ENCODE measurements at places on chromosomes 6 and 20. TPM values are rescaled to one million over a fixed set of nuclear protein-coding genes. Genes with fewer than 3 reads are reported as not detected.

The TUBB2B gene
- total RNA-seq, result 34.2 TPM

DNA sequence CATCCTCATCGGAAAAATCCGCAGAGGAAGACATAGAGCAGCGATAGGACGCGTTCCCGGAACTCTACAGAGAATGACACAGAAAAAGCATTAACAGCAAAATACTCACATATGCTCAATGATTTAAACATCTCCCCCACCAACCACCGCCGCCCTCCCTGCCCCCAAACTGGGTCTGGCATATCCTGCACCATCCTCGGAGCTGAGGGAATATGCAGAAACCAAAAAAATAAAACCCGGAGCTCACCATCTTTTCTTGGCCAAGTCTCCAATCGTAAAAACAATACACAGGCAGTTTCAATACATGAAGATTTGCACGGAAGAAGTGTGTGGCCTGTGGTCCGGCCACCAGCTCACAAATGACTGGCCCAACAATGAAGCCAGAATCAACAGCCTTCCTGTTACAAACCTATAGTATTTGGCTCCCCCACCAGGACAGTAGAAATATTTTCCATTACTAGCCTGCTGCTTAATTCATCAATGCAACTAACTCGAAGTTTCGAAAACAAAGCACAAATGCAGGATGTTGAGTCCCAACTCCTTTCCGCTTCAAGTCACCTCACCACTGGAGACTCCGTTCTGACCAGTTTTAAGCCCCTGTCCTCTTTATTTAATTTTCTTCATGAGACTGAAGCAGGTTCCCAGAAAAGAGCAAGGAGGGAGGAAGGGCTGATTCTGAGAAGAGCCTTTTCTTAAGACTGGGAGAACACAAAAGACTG is 103.2 kb upstream of the BEND6 start:
- DNase-seq, result peak; percentile 57

GRCh38 chr20:32411955-32412706 is 54.0 kb downstream of the ASXL1 start:
- no peak for DNase-seq

DNA sequence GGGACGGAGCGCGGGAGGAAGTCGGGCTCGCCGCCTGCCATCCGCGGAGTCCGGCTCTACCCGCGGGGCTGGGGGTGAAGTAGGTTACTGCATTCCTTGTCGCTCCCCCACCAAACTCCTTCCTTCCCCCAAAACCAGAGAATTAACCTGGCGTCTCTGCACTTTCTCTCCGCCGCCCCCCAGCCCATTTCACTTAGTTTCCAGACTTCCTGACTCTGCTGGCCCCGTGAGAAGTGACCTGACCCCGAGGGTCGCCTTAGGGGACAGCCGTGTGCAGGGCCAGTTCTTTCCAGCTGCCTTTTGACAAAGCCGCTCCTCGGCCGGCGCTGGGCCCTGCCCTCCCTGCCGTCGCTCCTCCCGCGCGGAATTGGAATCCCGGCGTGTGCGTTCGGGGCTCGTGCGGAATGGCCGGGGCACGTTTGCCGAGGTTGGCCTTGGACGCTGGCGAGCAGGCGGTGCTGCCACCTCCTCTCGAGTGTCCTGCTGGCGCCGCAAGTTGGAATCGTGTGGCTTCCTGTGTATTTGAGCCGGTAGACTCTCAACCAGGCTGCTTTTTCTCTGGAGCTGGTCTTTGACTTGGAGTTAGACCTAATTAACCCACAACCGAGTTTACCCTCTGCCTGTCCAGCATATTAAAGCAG is 650 bp downstream of the DCBLD1 start:
- peak; percentile 71 for DNase-seq

GRCh38 chr6:134123666-134124208 is 71.3 kb upstream of the SLC2A12 start:
- peak; percentile 75 for DNase-seq

The CALHM6 gene
- total RNA-seq, result 8.2 TPM

DNA sequence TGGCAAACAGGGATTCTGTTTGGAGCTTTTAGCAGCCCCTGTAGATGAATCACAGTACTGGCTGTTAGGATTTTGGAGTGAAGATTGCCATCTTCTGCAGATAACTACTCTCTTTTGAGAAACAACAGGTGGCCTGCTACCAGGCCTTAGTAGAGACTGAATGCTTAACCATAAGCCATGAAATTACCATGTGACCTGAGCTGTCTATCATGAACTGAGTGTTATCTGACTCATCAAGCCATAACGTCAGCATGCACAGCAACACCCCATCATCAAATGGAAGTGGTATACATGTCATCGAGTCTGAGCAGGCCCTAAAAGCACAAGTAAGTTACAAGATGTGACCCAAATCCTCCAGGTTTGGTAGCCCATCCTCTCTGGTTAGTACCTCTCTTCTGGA is 132.6 kb downstream of the GPR63 start:
- DNase-seq, result no peak

DNA sequence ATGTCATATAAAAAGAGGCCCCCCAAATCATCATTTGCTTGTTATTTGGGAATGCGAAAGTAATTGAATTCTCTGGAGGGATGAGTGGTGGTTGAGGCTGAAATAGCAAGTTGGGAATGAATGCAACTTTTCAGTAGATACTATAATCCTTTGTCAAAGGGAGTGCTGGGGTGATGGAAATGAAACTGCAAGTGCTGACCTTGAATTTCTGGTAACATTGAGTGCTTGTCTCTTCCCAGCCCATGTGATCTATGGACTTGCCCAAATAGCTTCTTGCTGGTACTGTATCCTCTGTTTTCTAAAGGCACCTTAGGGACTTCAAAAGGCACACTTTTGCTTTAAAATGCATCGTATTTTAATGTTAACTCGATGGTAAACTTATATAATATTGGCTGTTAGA is 14.8 kb downstream of the PAQR8 start:
- DNase-seq, result no peak

- no peak for DNase-seq
These were observed 114.1 kb downstream of the CD83 start for GRCh38 chr6:14231501-14232280.
